HT-29 (cell line): ENCODE measurements at places on chromosomes 1 and 21. TPM values are rescaled to one million over a fixed set of nuclear protein-coding genes. Genes with fewer than 3 reads are reported as not detected.

PROX1 gene
- 0.94 and 1.0 TPM in 2 replicates for total RNA-seq

NMNAT2 gene
- total RNA-seq = 0.23 TPM in 1 of 2 replicates, not detected in the other

GRCh38 chr1:53182716-53183094, 13.9 kb upstream of the CPT2 start:
- DNase-seq = no peak

GRCh38 chr1:9181990-9182783, 52.4 kb upstream of the H6PD start:
- peak; percentile 39 for DNase-seq

PM20D1 gene
- not detected in 2 replicates for total RNA-seq

LCE3D gene
- total RNA-seq = not detected in 2 replicates

DNA sequence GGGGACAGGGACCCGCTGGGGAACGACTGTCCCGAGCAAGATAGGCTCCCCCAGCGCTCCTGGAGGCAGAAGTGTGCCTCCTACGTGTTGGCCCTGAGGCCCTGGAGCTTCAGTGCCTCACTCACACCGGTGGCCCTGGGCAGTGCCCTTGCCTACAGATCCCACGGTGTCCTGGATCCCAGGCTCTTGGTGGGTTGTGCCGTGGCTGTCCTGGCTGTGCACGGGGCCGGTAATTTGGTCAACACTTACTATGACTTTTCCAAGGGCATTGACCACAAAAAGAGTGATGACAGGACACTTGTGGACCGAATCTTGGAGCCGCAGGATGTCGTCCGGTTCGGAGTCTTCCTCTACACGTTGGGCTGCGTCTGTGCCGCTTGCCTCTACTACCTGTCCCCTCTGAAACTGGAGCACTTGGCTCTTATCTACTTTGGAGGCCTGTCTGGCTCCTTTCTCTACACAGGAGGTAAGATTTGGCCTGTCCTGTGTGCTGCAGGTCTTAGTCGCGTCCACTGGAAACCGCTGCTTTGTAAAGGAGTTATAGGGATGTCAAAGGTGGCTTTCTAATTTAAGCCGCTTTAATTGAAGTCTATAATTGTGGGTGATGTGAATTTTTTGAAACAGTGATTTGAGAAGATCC, 717 bp downstream of the UBIAD1 start:
- DNase-seq = peak; percentile 39

DNA sequence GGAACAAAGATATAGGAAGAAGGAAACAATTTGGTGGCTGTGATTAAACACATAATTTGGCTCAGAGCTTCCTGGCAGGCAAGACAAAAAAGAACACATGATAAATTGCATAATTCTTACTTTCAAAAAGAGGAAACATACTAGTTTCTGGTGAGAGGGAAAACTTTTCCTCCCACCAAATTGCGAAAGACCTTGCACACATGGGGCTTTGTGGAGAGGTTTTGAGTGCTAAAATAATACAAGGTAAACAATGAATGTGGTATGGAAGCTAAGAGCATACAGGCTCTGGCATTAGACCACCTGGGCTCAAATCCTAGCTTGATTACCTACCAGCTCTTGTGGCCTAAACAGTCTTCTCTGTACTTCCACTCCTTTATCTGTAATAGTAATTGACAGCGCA, 140.2 kb upstream of the HOOK1 start:
- no peak for DNase-seq

DNA sequence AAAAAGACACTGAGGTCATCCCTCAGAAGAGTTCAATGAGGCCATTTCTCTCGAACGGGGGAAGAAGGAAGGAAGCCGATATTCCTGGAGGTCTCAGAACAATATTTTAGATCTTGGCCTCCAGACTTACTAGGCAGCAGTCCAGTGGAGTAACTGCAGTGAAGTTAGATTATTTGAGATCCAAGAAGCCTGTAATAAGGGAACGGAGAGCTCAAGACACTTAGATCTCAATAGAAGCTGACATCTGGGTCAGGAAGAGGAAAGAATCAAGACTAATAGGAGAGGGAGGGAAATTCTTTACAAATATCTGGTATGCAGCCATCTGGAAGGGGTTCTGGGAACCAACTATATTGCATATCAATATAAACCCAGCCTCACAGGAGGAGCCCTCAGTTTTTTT, 13.6 kb upstream of the ENAH start:
- no peak for DNase-seq

DNA sequence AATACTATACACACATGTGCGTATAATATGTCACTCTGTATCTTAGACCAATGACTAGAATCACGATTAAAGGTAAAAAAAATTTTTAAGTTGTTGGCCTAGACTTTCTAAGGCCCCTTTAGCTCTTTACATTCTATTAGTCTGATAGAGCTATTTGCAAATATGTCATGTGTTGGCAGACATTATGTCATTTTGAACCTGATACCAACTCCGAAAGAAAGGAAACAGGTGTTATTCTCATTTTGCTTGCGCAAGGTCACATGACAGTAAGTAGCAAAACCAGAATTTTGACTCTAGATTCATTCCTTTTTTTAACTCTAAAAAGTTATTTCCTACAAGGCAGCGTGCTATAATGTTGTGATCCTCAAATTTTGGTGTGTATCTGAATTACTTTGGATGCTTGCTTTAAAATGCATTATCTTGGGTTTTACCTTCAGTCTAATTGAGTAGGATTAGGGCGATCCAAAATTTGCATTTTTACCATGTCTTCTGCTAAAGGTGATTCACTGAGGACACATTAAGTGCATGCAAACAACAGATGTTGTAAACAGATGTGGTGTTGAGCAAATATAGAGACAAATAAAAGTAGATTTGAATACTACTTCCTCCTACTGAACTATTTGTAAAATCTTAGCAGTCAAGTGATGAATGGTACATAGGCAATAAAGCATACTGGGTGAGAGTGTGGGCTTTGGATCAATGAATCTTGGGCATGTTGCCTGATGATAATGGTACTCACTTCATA, 63.5 kb upstream of the KIAA1614 start:
- DNase-seq = no peak

GRCh38 chr1:203196371-203196770, 9.9 kb upstream of the CHI3L1 start:
- no peak for DNase-seq

- DNase-seq = no peak
These were observed 55.9 kb downstream of the SLC35F3 start for GRCh38 chr1:233960386-233960785.

- DNase-seq = peak; percentile 26
These were observed 27.7 kb downstream of the UCHL5 start for GRCh38 chr1:193031431-193031830.

ADAMTS5 gene
- not detected in 2 replicates for total RNA-seq

- DNase-seq = peak; percentile 59
These were observed 90.0 kb downstream of the GRIK1 start for GRCh38 chr21:29849735-29850176.

GRCh38 chr1:95509989-95510388, 276.0 kb downstream of the RWDD3 start:
- DNase-seq = no peak

CLDN19 gene
- total RNA-seq = not detected in 2 replicates

DNA sequence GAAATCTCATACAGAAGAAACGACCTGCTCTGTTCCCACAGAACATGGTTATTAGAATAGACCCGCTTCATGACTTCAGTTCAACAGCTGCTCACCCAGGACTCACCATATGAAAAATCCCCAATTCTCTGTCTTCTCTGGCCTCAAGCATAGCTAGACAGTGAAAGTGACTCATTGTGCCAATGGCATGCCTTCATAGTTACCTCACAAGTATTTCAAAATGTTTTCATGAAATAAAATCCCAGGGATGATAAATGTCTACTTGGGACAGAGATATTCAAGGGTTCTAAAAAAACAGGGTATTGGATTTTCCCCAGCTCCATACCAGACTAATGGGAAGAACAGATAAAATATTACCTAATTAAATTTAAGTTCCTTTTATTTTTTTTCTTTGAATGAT, 82.3 kb downstream of the NOTCH2 start:
- DNase-seq = no peak

GRCh38 chr1:71494163-71494562, 413.3 kb upstream of the ZRANB2 start:
- DNase-seq = no peak

- DNase-seq = no peak
These were observed 52.3 kb downstream of the ABL2 start for GRCh38 chr1:179177182-179177581.

GRCh38 chr1:169042377-169042776, 64.1 kb upstream of the ATP1B1 start:
- DNase-seq = no peak

DNA sequence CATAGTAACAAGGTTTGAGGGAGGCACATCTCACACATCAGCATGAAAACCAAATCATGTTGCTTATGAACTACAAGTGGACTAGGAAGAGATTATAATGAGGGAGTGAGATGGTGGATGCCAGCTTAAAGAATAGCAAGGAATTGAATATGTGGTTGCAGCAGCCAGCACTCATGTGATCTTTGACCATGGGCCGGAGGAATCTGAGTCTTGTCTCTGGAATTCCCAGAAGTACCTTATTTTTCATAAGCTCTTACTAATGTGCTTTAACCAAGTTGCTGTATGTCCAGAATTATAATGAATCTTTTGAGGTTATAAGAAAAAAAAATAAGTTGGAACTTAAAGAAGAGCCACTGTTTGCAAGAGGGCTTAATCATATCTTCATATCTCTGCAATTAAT, 97.0 kb downstream of the DISP1 start:
- no peak for DNase-seq

DNA sequence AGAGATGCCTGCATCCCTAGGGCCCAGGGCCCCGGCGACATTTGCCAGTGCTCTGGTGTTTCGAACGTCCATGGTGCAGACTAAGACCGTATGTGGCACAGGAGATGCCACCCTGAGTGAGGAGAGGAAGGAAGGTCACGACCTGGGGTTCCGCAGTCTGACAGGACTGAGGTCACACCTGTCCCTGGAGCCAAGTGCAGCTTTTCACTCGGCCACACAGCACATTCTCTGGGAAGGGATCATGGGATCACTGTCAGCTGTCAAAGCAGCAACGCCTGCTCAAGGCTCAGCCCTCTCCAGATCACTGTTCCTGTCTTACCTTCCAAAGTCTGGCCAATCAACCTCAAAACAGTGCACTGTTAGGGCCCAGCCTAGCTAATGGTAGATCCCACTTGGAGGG, 243.6 kb downstream of the SIPA1L2 start:
- DNase-seq = no peak

DNA sequence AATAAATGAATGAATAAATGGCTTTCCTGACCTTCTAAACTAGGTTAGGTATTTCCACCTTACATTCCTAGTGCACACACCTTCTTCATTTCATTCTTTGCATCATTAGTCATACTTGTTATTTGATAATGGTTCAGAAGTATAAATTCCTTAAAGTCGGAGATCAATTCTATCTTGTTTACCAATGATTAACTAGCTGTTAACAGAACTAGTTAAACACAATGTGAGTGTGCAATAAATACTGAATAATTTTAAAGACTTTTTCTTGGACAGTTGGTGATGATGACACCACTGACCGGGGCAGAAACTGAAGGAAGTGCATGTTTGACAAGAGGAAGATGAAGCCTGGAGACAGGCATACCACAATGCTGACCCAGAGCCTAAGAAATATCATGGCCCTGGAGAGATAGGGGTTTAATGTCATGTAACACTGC, 207.1 kb upstream of the DEPDC1 start:
- peak; percentile 37 for DNase-seq

- DNase-seq = no peak
These were observed 127.1 kb downstream of the C1orf21 start for GRCh38 chr1:184513966-184514365.

DNA sequence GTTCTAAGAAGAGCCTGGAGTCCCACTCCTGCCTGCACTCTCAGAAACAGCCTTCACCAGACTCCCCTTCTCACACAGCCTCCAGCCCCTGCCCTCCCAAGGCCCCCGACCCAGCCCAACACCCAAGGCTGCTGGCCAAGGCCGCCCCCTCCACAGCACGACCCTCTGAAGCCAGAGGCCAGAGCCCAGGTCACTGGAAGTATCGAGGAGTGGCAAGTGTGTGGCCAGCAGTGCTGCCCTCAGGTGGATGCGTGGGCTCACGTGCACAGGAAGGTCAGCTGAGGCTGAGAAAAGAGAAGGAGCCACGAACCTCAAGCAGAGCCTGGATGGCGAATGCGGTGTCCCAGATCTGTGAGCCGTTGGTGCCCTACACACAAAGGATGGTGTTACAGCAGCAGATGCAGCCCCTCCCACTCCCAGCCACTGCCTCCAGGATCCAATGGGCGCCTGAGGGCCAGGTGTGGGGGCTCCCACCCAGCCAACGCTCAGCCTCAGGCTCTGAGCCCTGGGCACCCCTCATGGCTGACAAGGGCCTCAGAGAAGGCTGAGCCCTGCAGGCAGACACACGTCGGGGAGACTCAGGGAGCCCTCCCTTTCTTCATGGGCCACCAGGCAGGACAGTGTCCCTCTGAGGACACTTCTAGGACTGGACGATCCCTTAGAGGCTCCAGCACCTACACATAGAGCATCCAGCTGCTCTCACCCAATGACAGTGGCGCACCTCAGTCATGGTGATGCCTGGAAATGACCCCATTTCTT, 18.0 kb downstream of the LSS start:
- no peak for DNase-seq

FCGR1A gene
- not detected in 2 replicates for total RNA-seq

GRCh38 chr1:3415260-3416090, 39.0 kb upstream of the ARHGEF16 start:
- no peak for DNase-seq
